Thoracic aorta (tissue), 2 donors: ENCODE measurements at places on chromosomes 3 and 15.

- DNase-seq = no peak
Observed at GRCh38 chr3:15336057-15336456, 3.7 kb upstream of the SH3BP5 start.

GRCh38 chr3:44055951-44056350, 185.7 kb upstream of the TOPAZ1 start:
- DNase-seq = no peak

- DNase-seq = no peak
Observed at GRCh38 chr3:17444865-17445264, 297.6 kb downstream of the TBC1D5 start.

DNA sequence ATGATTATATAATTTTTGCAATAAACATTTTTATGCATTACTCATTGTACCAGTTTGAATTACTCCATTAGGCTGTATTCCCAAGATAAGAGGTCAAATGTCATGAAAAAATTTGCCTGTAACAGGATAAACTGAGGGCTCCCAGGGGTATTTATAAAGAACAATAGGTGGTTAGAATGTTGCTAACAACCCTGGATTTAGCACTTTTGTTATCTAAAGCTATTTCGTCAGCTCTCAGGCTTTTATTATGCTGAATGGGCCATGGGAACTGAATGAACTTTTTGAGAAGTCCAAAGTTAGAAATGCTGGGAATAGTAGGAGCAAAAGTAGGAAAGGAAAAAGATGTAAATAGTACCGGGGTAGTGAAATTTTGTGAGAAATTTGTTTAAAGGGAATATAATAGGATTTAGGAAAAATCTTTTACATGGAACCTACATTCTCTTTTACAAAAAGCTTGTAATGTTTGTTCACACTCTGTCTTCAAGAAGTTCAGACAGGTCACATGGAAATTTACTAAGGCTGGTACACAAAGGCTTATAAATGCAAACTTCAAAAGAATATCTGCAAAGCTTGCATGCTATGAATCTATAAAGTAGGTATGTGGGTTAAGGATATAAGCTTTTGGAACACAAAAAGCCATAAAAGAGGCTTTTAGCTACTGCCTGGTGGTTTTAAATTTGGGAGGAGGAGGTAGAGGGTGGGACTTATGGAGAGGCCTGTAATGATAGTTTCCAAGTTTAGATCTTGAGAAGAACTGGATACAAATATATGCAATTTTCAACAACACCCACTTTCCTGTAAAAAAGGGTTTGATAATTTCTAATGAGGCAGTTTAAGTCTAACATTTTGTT, 445.8 kb upstream of the NAALADL2 start:
- no peak for DNase-seq

GRCh38 chr3:118980832-118981231, 53.8 kb downstream of the IGSF11 start:
- no peak for DNase-seq

GRCh38 chr15:100687582-100688141, 85.3 kb downstream of the ASB7 start:
- no peak for DNase-seq

- no peak for DNase-seq
Observed at GRCh38 chr3:196524527-196524926, 9.4 kb upstream of the SMCO1 start.

- no peak for DNase-seq
Observed at GRCh38 chr3:44984335-44984734, 8.3 kb downstream of the EXOSC7 start.

GRCh38 chr15:45454814-45455213, 67.7 kb downstream of the SLC30A4 start:
- no peak for DNase-seq

GRCh38 chr3:176977331-176977730, 220.0 kb downstream of the TBL1XR1 start:
- DNase-seq = no peak

GRCh38 chr3:194689493-194689944, 3.8 kb downstream of the FAM43A start:
- no peak for DNase-seq

DNA sequence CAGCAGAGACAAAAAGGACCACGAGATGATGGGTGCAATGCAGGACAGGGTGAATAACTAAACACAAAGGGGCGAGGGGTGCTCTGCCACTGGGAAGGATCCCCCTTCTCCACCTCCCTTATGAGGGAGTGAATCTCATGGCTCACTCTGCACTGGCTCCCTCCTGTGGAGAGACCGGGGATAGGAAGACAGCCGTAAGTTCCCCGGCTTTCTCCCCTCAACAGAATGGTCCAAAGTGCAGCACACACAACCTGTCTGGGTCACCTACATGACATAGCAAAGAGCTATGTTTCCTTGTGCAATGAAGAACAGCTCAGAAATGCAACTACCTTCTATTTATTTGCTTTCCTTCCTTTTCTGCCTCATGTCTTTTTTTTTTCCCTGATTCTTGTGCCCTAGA, 7.8 kb upstream of the ACSBG1 start:
- no peak for DNase-seq

- DNase-seq = no peak
Observed at GRCh38 chr15:47757331-47757730, 40.0 kb downstream of the SEMA6D start.

DNA sequence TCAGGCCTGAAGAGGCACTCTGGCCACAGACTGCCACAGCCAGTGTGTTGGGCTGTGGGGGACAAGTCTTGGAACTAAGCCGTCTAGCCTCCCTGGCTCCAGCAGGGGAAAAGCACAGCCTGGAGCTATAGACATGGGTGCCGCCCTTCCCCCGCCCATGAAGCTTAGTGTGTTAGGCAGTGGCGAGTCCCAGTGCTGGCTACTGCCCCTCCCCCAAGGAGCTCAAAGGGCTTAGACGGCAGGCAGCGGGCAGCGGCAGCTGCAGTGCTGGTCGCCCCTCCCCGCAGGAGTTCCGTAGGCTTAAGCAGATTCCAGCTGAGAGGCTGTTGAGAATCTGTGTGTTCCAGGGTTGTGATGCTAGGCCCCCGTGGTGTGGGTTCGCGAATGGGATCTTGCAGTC, 135.8 kb upstream of the RORA start:
- no peak for DNase-seq

GRCh38 chr3:149542375-149543312, 68.1 kb downstream of the TM4SF4 start:
- no peak for DNase-seq

DNA sequence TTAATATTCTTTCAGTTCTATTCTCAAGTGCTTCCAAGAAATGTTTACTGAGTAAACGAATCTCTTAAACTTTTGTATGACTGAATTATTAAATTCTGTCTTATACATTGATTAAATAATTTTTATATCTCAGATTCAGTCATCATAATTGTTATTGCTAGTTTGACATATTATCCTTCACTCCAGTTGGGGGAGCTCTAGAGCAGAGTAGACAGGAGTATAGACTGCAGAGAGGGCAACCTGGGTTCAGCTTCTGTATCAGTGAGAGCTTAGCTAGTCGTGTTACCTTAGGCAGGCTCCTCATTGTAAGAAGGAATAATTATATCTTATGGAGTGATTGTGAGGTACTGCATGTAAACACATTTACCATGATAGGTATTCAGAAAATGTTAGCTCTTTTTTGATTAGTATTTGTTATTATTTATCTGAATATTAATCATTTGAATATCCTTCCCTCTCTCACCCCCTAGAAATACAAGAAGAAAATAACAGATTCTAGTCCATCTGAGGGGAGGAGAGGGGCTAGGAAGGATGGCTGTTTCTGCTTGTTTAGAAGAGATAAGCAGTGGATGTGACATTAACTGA, 31.0 kb upstream of the ZCWPW2 start:
- DNase-seq = no peak

DNA sequence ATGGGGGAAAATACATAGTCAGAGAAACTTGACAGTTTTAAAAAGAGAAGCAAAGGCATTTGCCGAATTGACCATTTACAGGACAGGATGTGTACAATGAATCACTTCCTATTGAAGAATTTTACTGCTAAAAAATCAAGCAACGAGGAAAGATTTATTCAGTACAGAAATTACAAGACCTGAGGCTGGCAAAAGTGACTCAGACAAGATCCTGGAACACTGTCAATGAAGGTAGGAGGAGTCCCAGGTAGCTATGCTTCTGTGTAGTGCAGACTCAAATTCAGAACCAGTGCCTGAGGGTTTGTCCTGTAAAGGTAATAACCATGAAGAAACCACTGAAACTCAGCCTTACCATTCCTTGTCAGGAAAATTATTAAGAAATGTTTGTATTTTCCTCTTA, 120.9 kb downstream of the ZMAT3 start:
- no peak for DNase-seq

- DNase-seq = no peak
Observed at GRCh38 chr3:105085506-105085905, 281.2 kb upstream of the ALCAM start.

- DNase-seq = no peak
Observed at GRCh38 chr15:76195506-76196268, 115.6 kb downstream of the ETFA start.

- no peak for DNase-seq
Observed at GRCh38 chr3:31041161-31041978, 146.9 kb upstream of the GADL1 start.

GRCh38 chr3:132187746-132188145, 129.5 kb upstream of the ACP3 start:
- DNase-seq = no peak

DNA sequence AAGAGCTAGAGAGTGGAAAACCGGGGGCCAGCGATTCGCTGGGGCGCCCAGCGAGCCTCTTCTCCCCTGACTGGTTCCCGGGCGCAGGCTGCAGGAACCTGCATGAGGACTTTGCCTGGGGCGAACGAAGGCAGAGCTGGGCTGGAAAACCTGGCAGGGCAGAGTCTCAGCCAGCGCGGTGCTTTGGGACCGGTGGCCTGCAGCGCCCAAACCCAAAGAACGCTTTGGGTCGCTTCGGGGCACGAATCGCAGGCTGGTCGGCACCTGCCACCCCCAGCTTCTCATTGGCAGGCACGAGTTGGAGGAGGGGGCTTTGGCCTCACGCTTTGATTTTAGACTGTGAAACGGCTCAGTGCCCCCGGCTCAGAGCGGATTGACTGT, 3.0 kb downstream of the ONECUT1 start:
- no peak for DNase-seq

- DNase-seq = no peak
Observed at GRCh38 chr3:172132721-172133311, 93.4 kb downstream of the FNDC3B start.

DNA sequence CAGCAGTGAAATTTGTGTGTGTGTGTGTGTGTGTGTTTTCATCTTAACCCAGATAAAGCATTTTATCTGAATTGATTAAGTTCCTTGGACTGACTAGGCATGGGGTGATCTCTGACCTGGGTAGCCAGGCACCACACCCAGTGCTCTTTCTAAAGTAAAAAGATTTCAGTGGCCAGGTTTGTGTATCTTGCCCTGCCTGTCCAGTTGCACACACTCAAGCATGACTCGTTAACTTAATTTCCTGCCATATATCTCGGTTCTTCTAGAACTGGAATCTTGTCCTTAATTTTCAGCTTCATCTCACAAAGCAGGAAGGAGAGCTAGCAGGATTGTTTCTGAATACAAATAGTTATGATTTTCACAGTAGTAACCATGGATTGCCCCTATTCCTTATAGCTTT, 17.0 kb downstream of the TM4SF18 start:
- no peak for DNase-seq

GRCh38 chr3:112425858-112426750, 73.2 kb downstream of the BTLA start:
- DNase-seq = no peak

GRCh38 chr15:41795996-41796856, 21.9 kb downstream of the MAPKBP1 start:
- no peak for DNase-seq

- no peak for DNase-seq
Observed at GRCh38 chr3:41243183-41243582, 43.9 kb downstream of the CTNNB1 start.

- DNase-seq = no peak
Observed at GRCh38 chr3:73380735-73381532, 243.8 kb downstream of the PDZRN3 start.

DNA sequence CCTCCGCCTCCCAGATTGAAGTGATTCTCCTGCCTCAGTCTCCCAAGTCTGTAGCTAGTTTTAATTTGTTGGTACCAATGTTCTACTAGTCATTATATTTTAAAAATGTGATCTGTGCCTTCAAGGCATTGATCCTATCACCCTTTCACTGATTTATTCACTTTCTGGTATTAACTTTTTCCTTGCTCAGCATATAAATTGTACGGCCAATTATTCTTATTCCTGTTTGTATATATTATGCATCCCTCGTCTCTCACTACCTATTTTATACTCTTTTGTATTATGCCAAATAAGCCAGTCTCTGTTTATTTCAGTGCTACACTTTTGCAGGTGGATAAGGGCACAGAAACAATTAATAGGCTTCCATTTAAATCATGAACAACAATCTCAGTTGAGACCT, 620.2 kb upstream of the BCHE start:
- no peak for DNase-seq

DNA sequence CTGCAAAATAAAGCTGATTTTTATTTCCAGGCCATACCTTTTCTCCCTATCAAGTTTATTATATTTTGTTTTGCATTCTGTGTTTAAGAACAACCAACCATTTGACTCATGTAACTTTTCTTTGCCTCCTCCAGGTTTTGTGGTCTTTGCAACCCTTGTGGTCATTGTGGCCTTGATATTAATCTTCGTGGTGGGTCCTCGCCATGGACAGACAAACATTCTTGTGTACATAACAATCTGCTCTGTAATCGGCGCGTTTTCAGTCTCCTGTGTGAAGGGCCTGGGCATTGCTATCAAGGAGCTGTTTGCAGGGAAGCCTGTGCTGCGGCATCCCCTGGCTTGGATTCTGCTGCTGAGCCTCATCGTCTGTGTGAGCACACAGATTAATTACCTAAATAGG, 27.6 kb downstream of the NIPA2 start:
- no peak for DNase-seq

GRCh38 chr3:59641169-59641899, 591.5 kb upstream of the CFAP20DC start:
- no peak for DNase-seq

GRCh38 chr3:152731511-152731910, 103.4 kb upstream of the P2RY1 start:
- no peak for DNase-seq

DNA sequence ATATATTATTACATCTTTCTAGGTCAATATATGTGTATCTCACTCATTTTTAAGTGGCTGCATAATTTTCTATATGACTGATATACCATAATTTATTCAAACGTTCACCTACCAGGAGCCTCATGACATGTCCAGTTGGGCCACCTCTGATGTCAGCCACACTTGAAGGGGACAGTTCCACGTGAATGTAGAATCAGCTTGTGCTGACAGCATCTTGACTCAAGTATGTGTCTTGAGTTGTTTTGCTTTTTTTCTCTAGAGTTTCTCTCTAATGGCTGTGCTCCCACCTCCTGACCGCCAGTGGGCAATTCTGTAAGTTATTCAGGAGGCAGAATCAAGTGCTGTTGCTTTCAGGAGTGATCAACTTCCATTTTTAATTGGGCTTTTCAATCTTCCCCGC, 237.9 kb downstream of the NFKBIZ start:
- DNase-seq = no peak

GRCh38 chr3:113186566-113186965, 24.8 kb upstream of the BOC start:
- no peak for DNase-seq
